T-helper 2 cell (primary cell): ENCODE measurements at places on chromosomes 1 and 21.

GRCh38 chr1:173562813-173563212 lies 40.1 kb downstream of the SLC9C2 start:
- DNase-seq: no peak

DNA sequence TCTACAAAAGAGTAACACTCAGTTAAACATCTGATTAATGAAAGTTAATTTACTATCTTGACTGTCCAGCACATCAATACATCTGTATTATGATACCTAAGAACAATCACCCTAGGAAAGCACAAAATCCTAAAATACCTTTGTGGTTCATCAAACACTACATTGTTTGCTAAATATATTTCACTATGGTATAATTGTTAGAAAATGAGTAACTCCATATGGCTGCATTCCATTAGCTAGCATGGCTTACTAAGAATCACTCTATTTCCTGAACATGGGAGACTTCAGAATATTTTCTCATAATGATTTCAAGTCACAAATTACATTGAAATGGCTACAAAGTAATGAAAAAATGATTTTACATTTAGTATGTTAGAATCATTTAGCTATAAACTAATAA lies 12.5 kb downstream of the TRMT1L start:
- no peak for DNase-seq

- no peak for DNase-seq
Measured at GRCh38 chr1:182255494-182255893, 136.1 kb downstream of the GLUL start.

GRCh38 chr1:24127134-24127800 lies 15.3 kb upstream of the MYOM3 start:
- DNase-seq: no peak

- no peak for DNase-seq
Measured at GRCh38 chr1:153932156-153933131, 9.7 kb upstream of the GATAD2B start.

DNA sequence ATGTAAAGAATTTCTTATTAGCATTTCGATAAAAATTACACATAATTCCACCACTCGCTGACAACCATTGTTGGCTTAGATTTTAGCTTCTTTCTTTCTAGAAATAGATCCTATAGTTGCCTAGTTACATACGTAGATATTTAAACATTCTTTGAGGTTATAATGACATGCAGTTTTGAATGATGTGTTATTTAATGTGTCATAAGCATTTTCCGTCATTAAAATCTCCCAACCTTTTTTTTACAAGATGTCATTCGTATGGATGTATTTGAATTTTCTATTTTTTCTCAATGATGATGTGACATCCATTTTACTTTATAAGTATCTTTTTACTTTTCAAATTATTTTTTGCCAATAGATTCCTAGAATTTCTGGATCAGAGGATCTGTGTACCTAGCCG lies 44.7 kb downstream of the SLC37A1 start:
- DNase-seq: no peak

DNA sequence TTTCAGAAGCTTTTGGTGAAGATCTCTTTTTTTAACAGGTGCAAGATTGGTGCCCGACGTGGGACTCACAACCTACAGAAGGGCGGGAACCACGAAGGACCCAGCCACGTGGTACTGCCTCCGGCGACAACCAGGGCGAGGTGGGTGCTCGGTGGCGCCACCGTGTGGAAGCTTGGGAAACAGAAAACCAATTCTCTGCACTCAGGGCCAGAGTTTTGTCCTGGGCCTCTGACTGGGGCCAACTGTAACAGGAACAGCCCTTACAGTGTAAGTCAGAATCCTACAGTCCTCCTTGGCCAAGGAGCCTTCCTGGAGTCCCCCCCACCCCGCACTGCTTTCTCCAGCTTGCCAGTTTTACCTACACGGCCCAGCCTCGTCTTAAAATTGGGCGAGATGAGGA lies 11.6 kb upstream of the S100A7A start:
- peak; percentile 40 for DNase-seq

- peak; percentile 57 for DNase-seq
Measured at GRCh38 chr1:221200464-221200863, 321.2 kb downstream of the HLX start.

DNA sequence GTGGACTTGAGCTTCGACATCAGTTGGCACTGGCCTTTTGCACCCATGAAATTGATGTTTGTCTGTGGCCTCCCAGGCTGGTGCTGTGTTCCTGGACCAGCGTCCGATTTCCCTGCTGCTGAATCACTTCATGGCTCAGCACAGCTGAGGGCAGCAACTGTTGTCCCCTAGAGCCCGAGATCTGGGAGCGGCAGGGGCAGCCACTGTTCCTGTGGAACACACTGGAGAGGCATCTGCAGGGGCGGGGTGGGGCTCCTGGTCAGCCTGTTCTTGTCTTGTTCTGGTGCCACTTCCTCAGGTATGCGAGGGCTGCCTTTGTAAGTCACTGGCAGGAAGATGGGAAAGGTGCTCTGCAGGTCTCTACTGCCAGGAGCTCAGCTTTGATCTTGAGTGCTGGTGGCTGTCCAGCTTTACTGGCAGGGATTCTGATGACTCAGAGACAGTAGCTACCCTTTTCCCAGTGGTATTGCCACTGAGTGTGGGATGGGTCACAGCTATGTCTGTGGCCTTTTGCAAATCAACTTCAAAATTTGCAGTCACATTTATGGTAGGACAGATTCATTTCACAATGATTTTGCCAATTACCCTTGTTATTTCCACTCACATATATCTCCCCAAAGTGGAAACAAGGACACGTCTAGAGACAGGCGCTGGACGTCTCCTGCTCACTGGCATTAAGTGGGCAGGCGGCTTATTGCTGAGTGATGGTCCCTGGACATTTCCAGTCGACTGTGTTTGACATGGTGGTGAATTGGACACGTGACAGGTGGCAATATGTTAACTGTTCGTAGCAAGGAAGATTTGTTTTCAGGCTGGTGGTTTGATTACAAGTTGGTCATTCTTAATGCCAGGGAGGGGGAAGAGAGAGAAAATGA lies 15.3 kb downstream of the AGPAT3 start:
- no peak for DNase-seq

GRCh38 chr1:87178441-87178840 lies 150.2 kb upstream of the LMO4 start:
- no peak for DNase-seq

DNA sequence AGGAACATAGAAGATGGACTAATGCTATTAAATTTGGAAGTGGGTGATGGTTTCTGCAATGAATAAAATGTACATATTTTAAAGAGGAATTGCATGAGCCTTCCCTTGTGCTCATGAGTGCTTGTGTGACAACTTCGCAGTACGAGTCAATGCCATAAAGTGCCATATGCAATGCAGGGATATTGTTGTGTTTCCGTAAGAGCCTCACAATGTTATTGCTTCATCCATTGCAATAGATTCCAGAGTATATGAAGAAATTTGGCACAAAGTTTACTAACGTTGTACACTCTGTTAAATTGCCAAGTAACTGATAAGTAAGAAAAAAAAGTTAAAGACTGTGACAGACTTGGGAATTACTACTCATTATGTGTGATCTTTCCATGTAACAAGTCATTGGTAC lies 22.3 kb downstream of the BTG3 start:
- DNase-seq: no peak

GRCh38 chr1:23174426-23175110 lies 5.9 kb upstream of the LUZP1 start:
- DNase-seq: peak; percentile 41

- DNase-seq: no peak
Measured at GRCh38 chr1:8448911-8449661, 131.2 kb downstream of the SLC45A1 start.

GRCh38 chr1:53349968-53350852 lies 22.3 kb upstream of the LRP8 start:
- DNase-seq: no peak

DNA sequence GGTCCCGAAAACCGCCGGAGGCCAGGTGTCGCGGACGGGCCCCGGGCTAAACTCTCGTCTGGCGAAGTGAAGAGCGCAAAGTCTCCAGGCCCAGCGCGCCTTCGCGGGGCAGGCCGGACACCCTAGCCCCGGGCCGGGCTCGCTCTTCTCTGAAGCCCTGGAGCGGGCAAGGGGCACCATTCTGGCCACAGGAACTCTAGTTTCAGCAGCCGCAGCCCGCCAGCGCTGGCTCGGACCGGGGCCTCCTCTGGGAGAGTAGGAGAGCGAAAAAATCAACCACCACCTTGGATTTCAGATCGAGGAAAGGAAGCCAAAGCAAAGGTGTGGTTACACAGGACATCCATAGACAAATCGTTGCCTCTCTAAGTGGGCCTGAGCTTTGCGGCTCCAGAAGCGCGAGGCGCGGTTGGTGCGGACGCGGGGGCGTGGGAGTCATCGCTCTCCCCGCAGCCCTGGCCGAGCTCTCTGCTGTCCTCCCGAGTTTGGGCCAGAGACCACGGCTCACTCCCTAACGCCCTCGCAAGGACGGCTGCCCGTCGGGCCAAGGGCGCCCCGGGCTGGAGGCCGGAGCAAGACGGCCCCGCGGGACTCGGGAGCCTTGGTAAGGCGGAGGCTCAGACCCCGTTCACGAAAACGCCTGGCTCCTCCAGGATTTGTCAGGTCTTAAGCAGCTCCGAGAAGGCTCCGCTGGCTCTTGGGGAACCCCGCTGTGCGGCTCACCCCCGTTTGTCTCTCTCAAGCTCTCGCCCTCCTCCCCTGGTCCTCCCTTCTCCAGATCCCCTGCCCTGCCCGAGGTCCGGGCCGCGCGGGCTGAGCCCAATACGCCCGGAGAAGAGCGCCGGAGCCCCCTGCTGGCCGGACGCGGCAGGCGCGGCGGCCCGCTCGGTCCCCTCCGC lies 132.9 kb upstream of the DPYD start:
- peak; percentile 35 for DNase-seq

DNA sequence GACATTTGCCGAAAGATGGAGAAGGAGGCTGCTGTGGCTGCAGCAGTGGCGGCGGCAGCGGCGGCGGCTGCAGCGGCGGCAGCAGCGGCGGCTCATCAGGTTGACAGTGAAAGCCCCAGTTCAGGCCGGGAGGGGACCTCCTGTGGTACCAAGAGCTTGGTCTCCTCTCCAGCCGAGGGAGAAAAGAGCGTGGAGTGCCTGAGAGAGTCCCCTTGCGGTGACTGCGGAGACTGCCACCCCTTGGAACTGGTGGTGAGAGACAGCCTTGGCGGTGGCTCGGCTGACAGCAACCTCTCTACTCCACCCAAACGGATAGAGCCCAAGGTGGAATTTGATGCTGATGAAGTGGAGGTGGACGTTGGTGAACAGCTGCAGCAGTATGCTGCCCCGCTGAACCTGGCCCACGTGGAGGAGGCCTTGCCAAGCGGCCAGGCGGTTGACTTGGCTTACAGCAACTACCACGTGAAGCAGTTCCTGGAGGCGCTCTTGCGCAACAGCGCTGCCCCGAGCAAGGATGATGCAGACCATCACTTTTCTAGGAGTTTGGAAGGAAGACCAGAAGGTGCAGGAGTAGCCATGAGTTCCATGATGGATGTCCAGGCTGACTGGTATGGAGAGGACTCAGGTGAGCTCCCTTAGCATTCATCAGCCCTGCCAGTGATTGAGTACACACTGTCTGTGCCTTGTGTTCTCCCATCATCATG lies 6.3 kb downstream of the ZBTB8B start:
- DNase-seq: no peak

DNA sequence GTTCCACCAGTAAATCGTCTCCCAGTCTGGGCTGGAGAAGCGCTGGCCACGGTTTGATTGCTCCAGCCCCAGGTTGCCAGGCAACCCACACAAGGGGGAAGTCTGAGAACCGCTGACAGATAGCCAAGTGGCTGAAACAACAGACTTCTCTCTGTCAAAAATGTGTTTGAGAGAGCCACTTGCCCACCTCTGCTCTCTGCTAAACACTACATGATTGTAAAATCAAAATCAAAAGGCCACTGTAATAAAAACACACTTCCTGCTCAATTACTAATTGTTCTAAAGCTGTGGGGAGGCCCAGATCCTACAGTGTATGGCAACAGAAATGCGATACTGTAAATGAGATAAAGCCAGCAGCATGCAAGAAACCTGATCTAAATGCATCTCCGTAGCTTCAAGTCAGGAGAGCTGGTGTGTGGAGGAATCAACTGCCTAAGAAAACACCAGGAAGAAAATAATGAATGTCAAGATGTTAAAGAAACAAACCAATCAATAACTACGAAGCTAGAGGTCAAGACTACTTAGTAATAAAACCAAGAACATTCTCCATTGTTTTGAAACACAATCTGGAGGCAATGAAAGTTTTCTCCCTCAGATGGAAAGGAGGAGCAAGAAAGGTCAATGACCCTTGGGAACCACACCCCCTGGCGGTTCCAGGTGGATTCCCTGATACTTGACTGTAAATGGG lies 121.2 kb downstream of the SLC45A1 start:
- DNase-seq: no peak

GRCh38 chr1:101440485-101440884 lies 203.7 kb downstream of the S1PR1 start:
- DNase-seq: no peak

DNA sequence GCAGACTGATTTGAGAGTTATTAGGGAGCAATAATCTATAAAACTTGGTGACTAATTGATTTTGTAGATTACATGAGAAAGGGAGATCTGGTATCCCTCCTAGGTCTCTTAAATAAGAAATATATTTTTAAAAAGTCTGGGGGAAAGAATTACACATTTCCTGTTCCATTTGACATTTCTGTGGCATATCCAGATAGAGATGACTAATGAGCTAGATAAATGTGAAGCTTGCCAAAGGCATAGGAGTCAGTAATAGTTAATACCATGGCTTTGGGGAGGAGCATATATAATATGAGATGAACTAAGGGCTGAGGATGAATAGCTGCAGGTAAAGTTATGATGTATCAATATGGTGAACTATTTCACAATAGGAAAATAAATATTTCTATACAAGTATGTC lies 663.7 kb downstream of the PTPRC start:
- DNase-seq: no peak

GRCh38 chr21:25759573-25759972 lies 24.8 kb downstream of the GABPA start:
- no peak for DNase-seq

DNA sequence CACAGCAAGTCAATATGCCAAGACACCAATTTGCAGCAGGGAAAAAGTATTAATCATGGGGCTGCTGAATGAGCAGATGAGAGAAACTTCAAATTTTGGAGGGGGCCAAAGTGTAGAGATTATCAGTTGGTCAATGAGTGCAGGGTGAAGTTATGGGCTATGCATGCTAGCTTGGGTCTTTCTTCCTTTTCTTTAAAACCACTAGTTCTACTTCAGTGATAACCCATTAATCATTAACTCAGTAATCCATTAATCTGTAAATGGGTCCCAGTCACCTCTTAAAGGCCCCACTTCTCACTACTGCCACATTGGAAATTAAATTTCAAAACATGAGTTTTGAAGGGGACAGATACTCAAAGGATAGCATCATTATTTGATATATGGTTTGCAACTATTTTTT lies 688.6 kb upstream of the ADGRL4 start:
- no peak for DNase-seq

DNA sequence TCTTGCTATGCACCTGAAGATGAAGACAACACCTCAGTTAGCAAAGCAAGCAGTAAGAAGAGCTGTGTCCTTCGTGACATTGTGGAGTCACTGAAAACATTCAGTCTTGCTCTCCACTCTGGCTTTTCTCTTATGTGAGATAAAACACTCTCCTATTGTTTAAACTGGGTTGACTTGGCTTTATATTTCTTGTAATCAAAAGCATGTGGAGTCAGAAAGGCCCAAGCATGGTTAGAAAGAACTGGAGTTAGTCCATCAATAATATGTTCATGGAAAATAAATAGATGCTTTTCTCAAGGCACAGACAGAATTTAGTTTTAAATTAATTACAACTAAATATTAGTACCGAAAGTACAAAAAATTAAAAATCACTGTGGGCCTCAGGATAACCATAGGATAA lies 61.7 kb downstream of the UBE2U start:
- DNase-seq: no peak

GRCh38 chr1:217891966-217892365 lies 260.8 kb downstream of the SPATA17 start:
- no peak for DNase-seq
